ENCODE measurements at places on chromosomes 5 and 9.

GRCh38 chr5:626850-627249, 14.7 kb downstream of the CEP72 start:
- DNase-seq, result no peak

DNA sequence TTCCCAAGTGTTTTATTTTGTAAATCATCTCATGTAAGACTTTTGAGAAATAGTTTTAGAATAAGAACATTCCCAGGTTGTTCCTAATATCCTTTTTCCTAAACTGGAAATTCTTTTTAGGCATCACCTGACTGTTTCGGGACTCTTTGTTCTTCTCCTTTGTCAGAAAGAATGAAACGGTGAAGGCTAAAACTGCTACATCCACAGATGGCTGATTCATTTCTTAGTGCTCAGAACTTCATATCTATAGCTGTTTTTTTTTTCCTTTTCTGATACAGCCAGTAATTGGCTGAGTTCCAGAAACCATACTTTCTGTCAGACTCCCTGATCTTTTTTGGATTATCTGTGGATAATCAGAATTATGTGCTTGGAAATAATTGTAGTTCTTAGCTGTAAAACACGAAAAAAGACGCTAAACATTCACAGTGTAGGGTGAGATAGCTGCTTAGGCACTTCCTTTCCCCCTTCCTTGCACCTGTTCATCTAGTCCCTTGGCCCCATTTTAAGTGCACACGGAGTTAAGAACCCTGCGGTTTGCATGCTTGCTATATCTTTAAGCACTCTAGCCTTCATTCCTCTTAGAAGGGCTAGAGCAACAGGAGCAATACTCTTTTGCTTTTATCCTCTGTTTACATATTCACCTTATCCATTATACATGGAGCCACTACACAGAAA, 283.9 kb downstream of the PJA2 start:
- DNase-seq, result no peak

DNA sequence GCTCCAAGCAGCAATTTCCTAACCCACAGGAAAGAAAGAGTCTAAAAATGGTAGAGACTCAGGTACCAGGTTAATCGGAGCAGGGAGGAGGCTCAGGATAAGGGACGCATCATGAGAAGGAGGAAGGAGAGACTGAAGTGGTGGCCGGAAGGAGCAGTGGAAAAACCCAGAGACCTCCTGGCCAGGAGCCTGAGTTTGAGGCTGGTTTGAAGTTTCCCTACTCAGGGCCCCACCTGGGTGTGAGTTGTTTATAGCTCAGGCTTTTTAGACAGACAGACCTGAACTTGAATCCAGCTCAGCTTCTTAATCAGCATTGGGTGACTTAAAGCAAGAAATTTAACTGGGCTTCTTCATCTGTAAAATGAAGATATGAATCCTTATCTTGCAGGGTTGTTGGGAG, 11.9 kb upstream of the AQP7 start:
- DNase-seq, result no peak

DNA sequence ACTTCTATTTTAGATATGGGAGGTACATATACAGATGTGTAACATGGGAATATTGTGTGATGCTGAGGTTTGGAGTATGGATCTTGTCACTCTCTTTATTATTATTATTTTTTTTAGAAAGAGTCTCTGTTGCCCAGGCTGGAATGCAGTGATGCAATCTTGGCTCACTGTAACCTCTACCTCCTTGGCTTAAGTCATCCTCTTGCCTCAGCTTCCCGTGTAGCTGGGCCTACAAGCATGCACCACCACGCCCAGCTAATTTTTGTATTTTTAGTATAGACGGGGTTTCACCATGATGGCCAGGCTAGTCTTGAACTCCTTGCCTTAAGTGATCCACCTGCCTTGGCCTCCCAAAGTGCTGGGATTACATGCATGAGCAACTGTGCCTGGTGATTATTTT, 138.4 kb upstream of the SLC28A3 start:
- DNase-seq, result no peak

GRCh38 chr9:130448035-130448624, 3.4 kb downstream of the ASS1 start:
- DNase-seq, result no peak

DNA sequence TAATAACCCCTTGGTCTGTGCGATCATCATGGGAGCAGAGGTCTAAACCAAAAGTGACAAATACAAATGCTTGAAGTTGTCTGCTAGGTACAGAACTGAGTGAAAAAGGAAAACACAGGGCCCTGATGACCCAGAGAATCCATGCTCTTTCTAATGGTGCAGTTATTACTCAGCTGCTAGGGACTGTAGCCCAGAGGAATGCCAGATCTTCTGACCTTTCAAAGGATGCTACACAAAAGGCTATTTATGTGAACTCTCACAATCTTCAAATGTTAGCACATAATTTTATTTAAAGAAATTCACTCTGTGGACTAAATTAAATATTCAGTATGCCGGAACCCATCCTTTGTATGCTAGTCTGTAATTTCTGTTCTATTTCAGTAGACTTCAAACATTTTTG, 79.9 kb downstream of the PRR16 start:
- DNase-seq, result no peak

DNA sequence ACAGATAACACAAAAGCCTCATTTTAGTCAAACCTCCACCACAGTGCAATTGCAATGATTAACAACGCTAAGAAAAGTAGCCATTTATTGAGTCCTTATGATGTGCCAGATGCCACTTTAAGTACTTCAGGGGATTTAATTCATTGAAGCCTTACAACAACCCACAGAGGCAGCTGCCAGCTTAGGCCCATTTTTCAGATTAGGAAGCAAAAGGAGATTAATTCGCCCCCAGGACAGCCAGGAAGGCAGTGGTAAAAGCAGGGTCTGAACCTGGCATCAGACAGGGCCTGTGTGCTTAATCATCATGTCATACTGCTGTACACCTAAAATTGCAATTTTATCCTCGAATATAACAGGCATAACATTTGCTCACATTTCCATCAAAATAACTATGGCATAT, 23.9 kb downstream of the MED27 start:
- no peak for DNase-seq

DNA sequence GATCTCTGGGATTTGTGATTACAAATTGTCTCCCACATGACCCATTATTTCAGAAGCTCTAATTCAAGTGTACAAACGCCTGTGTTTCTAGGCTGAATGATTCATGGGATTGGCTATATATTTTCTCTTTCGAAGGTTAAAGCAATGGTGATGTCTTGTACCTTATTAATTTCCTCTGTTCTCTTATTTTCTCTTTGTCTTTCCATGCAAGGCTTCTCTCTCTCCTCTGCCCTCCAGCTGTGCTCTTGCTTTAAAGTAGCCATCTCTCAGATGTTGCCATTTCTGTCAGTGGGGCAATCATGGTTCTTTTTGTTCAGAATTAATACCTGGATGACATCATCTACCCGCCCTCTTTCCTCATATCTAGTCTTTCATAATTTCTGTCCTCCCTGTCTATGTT, 184.3 kb upstream of the ATP10B start:
- DNase-seq, result no peak

- DNase-seq, result no peak
Observed at GRCh38 chr9:112285056-112285455, 48.4 kb downstream of the PTBP3 start.

- DNase-seq, result no peak
Observed at GRCh38 chr9:26975728-26976707, 19.8 kb downstream of the IFT74 start.

DNA sequence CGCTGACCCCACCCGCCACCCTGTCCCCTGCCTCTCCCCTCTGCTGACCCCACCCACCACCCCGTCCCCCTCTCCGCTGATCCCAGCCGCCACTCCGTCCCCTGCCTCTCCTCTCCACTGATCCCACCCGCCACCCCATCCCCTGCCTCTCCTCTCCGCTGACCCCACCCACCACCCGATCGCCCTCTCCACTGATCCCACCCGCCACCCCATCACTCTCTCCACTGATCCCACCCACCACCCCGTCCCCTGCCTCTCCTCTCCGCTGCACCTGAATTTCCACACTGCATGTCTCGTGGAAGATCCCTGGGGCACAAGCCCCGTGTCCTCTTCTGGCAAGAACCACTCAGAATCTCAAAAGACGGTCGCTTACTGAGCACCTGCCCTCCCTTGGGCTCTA, 53.4 kb upstream of the OLFM1 start:
- no peak for DNase-seq

DNA sequence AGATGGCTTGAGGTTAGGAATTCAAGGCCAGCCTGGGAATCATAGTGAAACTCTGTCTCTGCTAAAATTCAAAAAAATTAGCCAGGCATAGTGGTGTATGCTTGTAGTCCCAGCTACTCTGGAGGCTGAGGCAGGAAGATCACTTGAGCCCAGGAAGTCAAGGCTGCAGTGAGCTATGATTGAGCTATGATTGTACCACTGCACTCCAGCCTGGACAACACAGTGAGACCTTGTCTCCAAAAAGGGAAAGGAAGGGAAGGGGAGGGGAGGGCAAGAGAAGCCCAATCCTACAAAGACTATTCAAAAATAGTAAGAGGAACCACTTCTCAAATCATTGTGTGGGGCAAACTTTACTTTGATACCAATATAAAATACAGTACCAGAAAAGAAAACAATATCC, 11.2 kb downstream of the SEMA4D start:
- DNase-seq, result no peak

GRCh38 chr5:493119-493701, 31.0 kb downstream of the SLC9A3 start:
- no peak for DNase-seq

- DNase-seq, result no peak
Observed at GRCh38 chr5:177183142-177183541, 49.6 kb downstream of the NSD1 start.

- DNase-seq, result no peak
Observed at GRCh38 chr9:91807643-91808246, 142.3 kb downstream of the ROR2 start.

DNA sequence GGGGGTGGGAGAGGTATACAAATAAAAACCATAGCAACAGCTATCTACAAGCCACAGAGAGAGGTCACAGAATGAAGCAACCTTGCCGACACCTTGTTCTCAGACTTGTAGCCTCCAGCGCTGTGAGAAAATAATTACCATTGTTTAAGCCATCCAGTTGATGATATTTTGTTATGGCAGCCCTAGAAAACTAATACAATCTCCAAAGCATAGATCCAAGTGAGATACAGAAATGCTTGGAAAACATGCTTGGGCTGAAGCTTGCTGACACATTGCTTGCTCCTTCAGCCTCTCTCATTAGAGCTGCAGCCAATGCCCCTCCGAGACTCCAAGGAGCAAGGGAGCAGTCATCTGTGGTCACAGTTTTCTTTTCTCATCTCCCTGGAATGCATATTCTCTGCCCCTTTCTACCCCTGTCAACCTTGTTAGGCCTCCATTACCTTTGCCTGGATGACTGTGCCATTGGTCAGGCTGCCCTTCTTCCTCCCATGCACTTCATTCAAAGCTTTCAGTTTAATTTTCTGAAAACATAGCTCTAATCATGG, 401.4 kb upstream of the KLF4 start:
- no peak for DNase-seq

- DNase-seq, result peak; percentile 64
Observed at GRCh38 chr5:39370555-39371366, 6.5 kb upstream of the C9 start.

GRCh38 chr5:172454358-172455086, at the start of gene SH3PXD2B:
TSS of gene SH3PXD2B (minus strand) at chr5:172454525. CDS start at chr5:172454352, 173 bp downstream.
- DNase-seq, result peak; percentile 86

GRCh38 chr5:165209101-165209727, 1703.8 kb downstream of the MAT2B start:
- no peak for DNase-seq

- no peak for DNase-seq
Observed at GRCh38 chr5:42784132-42784531, 27.5 kb downstream of the CCDC152 start.

GRCh38 chr9:89278997-89279739, 31.8 kb upstream of the CKS2 start:
- no peak for DNase-seq

DNA sequence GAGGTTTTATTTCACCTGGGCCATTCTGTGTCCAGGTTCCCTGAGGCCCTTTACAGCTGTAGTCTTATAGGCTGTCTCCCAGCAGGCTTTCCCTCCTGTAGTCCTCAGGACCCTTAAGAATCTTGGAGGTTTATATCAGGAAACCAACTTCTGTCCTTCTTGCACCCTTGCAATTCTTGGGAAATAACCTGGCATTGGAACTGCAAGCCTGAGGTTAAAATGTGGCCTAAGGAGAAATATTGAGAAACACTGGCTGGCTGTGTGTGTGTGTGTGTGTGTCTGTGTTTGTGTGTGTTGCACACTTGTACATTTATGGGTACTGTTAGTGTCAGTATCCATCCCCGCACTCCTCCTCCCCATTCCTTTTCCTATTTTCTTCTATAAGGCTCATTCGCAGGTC, 168.9 kb downstream of the PAPPA start:
- DNase-seq, result no peak

- DNase-seq, result no peak
Observed at GRCh38 chr9:136714893-136715274, 2.5 kb downstream of the DIPK1B start.

GRCh38 chr5:11619339-11620024, 284.8 kb downstream of the CTNND2 start:
- no peak for DNase-seq

DNA sequence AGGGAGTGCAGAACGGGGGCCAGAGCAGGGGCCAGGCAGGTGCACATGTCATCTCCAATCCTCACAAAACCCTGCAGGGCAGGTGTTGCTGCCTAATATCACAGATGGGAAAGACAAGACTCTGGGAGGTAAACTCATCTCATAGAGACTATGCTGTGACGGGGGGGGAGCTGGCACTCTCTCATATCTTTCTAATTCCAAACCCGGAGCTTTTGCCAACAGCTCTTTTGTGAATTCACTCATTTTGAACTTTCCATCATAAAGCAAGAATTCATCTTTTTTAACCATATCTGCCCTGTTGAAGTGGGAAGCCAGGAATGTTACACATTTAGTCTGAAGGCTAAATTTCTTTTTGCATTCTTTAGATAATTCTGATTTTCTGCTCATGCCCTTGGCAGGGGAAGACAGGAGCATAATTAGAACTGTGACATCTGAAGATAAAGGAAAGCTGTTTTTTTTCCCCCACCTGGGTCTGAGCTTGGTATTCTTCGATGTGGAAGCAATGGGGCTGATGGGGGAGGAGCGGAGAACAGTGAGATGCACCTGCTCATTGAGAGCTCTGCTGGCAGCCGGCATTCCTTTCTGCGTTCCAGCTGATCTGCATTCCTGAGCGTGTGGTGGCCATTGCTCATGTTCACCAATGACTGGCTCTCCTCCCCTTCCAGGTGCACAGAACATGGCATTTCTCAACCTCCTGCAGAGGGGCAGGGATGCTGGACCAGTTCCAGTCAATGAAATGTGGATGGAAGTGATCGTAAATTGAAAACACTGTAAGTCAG, 159.2 kb downstream of the NSG2 start:
- no peak for DNase-seq

GRCh38 chr9:108603141-108603540, 252.6 kb downstream of the ACTL7B start:
- DNase-seq, result no peak

DNA sequence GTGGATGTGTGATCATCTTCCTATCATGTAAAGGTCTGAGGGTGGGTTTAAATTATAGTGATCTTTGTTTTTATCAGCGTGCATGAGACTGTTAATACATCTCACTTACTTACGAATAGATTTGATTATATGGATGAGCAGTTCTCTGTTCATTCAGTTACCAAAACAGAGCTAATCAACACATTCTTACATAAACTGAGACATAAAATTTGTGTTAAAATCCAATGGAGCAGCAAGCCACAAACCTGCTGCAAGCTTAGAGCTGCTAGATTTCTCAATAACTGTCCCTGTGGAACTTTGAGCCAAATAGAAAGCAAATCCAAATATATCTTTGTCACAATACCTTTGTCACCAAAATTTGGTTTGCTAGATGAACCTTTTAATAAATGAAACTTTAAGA, 50.1 kb downstream of the NUDT12 start:
- DNase-seq, result no peak

GRCh38 chr9:116103976-116104820, 49.4 kb upstream of the PAPPA start:
- no peak for DNase-seq
